Activated CD4-positive, alpha-beta T cell treated with anti-CD3 and anti-CD28 coated beads, Interleukin-2, amount 50 U/mL, for 4 hours (primary cell): ENCODE measurements at places on chromosomes 6 and 20.

DNA sequence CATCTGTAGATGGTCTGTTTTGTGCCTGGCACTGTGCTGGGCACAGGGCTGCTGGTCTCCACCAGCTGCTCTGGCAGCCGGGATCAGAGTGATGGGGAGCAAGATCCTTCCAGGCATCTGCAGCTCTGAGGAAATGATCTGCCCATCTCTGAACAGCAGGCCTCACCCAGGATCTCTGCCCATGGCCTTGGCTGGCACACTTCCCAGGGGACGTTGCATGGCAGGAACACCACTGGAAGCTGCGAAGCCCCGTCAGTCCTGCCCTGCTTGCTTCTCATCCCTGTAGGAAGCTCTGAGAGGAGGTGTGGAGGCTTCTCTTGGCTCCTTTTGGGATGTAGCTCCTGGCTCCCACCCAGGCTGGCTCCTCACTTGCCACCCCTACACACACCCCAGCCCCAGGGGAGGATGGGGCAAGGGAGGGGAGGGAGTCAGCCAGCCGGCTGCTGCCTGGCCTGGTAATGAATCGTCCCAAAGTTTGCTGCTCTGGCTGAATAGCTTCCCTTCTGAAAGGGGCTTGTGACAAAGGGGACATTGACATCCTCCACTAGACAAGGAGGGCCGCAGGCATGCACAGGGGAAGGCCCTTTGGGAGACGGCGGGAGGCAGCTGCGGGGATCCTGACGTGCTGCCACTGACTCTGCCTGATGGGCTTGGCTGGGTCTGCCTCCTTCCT is 108.9 kb downstream of the VEGFA start:
- DNase-seq, result no peak

DNA sequence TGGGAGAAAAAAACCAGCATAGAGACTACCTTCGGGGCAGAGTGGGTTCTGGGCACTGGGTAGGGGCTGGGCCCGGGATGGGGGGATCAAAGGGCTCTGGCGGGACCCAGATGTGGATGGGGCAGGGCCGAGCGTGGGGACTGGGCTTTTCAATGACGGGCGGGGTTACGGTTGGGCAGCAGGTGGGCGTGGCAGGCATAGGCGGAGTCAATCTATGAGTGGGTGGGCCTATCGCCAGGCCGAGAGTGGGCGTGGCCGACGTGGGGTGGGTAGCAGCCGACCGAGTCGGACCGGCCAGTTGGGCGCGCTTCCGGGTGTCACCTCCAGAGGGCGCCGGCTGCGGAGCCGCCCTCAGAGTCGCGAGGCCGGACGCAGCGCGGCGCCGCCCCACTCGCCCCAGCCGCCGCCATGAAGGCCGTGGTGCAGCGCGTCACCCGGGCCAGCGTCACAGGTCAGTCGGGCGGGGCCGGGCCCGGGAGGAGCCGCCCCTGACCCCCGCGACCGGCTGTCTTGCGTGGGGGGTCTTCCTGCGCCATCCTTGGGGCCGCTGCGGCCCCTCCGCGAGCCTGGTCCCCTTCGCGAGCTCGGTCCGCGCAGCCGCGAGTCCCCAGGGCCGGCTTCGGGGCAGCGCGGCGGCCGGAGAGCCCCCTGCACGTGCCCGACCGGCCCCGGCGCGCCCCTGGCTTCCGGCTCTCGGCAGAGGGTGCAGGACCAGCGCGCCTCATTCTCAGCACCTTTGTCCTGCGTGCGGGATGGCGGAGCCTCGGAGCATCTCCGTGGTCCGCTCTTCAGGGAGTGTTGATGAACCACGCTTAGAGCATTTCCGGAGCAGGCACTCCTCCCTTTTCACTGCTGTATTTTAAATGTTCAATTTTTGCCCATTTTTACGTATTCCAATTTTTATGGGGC is at the start of gene DTD1:
Gene DTD1 (plus strand): TSS at position 390 of the 909 bp plus-strand sequence. CDS start 19 bp downstream, at position 409.
- DNase-seq, result peak; percentile 68

GRCh38 chr20:16363506-16364319 is 209.5 kb downstream of the KIF16B start:
- no peak for DNase-seq

GRCh38 chr6:90947184-90948064 is 360.6 kb upstream of the MAP3K7 start:
- DNase-seq, result no peak

- no peak for DNase-seq
Observed at GRCh38 chr20:19826179-19826914, 68.3 kb downstream of the RIN2 start.
